GM12891 (cell line): ENCODE measurements at places on chromosomes 11 and 22.
A peak's percentile ranks its signal among the peaks of the same experiment; 100 is the strongest.

- no peak for DNase-seq
Measured at GRCh38 chr11:116285026-116285425, 487.8 kb downstream of the BUD13 start.

DNA sequence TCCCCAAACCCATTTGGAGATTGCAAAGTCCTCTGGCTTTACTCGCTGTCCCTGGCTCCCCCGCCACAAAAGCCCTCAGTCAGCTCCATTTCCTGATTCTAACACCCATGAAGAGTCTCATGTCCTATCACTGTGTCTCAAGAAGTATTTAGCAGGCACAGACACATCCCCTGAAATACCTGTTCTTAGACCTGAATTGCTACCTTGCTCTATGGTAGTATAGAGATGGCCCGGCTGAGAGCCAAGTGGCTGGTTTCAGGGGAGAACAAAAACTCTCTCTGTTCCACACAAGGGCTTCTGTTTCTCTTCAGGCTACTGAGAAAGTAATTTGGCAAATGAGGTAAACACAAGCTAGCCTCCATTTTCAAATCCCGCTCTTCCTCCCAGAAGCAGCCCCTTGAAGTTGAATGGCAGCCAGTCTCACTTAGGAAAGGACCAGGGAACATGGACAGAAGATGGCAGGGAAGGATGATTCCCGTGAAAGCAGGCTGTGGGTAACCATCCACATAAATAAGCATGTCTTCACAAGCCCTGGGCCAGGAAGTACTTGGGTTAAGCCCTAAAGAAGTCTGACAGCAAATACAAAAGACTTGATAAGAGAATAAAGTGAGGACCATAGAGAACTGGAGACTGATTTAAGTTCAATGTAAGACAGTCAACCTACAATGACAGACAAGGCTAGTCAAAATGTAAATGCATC lies 137.8 kb downstream of the C11orf58 start:
- DNase-seq, result no peak

GRCh38 chr11:534396-535209 lies 773 bp downstream of the HRAS start:
- no peak for DNase-seq

- peak; percentile 66 for DNase-seq
Measured at GRCh38 chr11:102268083-102268984, 49.0 kb upstream of the BIRC3 start.

GRCh38 chr11:721741-722345 lies 15.8 kb downstream of the EPS8L2 start:
- no peak for DNase-seq

GRCh38 chr11:96554236-96554820 lies 164.5 kb downstream of the JRKL start:
- DNase-seq, result no peak

GRCh38 chr22:45828841-45829240 lies 148.1 kb downstream of the WNT7B start:
- no peak for DNase-seq

- DNase-seq, result no peak
Measured at GRCh38 chr11:4125141-4125540, 30.5 kb downstream of the RRM1 start.

DNA sequence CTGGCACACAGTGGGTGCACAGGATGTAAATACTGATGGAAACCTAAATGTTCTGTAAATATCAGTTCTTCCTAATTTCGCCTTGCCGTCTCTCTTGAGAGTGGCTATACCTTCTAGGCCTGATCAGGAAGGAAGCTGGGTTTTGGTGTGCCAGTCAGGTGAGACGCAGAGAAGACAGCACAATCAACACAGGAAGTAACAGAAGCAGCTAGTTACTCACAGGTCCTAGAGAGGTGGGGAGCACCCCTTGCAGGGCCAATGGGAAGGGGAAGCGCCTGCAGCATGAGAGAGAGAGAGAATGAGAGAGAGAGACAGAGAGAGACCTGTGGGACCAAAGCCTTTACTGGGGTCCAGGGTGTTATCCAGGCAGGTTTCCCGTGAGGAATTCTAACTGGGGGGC lies 80.8 kb downstream of the FBLN1 start:
- DNase-seq, result peak; percentile 49
